ENCODE measurements at places on chromosomes 12 and 14.

- no peak for DNase-seq
These were observed 59.9 kb downstream of the USP15 start for GRCh38 chr12:62320054-62320453.

- no peak for DNase-seq
These were observed 189.0 kb upstream of the CCND2 start for GRCh38 chr12:4084573-4084972.

DNA sequence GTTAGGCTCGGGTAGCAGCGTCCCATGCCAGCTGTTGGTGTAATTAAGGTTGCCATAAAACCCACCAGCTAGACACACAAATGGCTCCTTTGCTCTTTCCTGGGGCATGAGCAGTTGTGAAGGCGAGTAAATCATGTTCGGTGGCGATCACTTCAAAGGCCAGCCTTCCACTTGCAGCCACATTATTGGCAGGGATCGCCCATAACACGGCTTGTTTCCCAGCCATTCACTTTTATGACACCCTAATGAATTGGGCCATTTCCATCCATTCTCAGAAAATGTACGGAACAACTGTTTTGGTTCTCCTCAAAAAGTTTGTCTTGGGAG lies 63.4 kb downstream of the BEGAIN start:
- DNase-seq = no peak

GRCh38 chr12:132343294-132344004 lies 14.1 kb upstream of the GALNT9 start:
- no peak for DNase-seq

GRCh38 chr14:51533160-51533559 lies 118.5 kb upstream of the FRMD6 start:
- no peak for DNase-seq

- no peak for DNase-seq
These were observed 16.5 kb downstream of the VASH1 start for GRCh38 chr14:76777721-76778120.

DNA sequence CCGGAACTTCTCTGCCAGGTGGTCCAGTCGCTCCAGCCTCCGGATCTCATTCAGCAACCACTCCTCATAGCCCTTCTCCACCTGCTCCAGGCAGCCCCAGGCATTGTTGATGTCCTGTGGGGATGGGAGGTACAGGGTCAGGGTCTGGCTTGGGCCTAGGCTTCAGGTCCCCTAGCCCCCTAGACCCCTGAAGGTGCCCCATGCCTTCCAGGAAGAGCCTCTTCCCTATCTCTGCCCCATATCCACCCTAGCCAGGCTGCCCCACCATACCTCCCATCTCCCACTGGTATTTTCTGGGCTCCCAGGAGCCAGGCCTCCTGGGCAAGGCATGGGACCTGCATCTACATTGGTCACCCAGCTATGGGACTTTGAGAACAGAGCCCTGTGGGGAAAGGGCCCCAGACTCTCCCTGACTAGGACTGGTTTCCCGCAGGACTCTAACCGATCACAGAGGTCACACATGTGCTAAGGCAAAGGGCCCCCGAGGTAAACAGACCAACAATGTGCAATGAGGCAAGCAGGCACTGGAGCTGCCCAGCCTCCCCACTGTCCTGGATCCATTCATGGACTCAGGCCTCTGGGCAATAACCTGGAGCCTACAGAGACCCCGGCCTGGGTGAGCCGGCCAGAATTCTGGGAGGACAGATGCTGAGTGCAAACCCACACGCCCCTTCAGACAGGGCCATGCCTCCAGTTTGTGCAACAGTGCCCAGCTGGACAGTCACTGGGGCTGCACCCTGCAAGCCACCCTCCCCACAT lies 88.8 kb downstream of the ACTN1 start:
- DNase-seq = no peak
